Stimulated activated naive CD4-positive, alpha-beta T cell treated with Interleukin-2 at 50 U/mL for 16 hours (primary cell): ENCODE measurements at places on chromosomes 2 and 18.

- no peak for DNase-seq
Measured at GRCh38 chr2:95379371-95379831, 23.1 kb upstream of the FAHD2A start.

DNA sequence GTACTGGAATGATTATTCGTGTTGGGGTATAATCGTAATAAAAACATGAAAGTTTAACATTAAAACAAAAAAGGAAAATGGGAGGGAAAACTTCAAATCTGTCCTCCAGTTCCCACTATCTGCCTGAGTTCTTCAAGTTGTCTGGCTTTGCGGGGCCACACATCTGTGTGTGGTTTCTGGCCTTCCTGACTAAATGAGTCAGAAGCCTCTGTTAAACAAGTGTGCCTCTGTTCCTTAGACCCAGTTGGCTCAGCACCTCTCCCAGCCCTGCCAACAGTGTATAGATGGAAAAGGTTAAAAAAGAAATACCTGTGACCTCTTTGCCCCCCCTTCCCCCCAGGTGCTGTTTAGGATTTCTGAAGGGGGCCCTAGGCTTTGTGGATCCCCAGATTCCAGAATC lies 30.2 kb downstream of the XDH start:
- no peak for DNase-seq

- no peak for DNase-seq
Measured at GRCh38 chr18:36688020-36688965, 140.5 kb downstream of the TPGS2 start.

- no peak for DNase-seq
Measured at GRCh38 chr18:44149706-44150105, 531.0 kb upstream of the SETBP1 start.

DNA sequence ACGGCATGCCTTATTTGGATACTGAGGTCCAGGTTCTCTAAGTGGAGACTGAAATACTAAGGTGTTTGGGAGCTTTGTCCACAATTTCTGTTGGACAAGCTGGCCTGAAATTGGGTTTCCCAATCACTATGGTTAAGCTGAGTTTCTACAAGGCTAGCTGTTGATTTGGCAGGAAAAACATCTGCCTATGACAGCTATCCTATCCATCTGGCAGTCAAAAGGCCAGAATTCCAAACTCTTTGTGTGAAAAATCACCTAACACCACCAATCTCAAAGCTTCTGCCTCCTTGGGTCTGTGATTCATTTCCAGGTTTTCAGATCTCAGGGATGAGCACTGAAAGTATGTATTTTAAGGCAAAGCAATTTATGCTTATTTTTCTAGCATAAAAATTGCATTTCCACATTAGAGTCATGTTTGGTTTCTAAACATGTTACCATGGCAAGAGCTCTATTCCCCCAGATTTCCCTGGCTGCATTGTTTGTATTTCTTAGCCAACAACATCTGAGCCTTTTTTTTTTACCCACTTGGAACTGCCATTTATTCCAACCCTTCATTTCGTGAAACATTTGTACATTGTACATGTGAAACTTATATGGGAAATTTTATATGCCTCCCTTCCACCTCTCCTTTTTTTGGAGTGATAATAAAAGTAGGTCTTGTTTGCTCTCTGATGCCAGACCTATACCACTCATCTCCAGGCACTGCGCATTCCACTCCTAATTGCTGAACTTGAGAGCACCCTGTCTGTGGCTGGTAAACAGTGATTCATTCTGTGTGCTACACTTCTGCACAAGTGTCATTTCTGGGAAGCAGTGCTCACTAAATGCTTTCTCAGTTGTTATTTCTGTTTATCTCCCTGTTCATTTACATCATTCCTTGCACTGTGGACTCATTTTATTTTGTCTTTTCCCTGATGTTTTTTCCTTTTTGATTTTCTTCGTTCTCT lies 15.9 kb upstream of the CCDC85A start:
- no peak for DNase-seq

- DNase-seq: no peak
Measured at GRCh38 chr2:179692610-179693009, 168.8 kb downstream of the ZNF385B start.

DNA sequence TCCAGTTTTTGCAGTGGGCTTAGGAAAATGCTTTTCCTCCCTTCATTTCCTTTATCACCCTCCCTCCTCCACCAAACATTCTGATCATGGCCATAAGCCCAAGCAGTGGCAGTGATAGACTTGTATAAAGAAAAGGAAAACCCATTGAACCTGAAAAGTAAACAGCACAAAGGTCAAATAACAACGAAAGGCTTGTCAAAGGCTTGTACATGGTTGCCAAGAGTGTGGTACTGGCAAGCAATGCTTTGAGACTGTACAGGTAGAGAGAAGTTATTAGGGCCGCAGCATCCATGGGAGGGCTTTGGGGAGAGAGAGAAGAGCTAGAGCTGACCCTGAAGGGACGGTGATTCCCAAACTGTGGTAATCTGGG lies 2.1 kb upstream of the VWA3B start:
- no peak for DNase-seq

DNA sequence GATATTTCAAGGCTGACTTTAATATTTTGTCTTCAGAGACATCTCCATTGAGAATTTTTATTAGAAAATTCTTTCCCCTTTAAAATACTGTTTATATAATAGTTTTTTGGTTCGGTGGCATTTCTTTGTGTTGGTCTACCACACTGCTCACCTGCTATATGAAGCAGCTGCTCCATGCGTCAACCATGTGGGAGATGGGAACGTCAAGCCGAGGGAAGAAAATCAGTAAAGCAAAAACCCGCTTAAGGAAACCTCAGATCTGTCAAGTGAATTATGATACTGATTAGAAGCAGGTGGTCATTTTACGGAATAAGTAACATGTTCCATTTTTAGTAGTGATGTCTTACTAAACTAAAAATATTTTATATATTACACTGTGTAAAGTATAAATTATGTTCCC lies 5.6 kb upstream of the TMEM17 start:
- DNase-seq: no peak

DNA sequence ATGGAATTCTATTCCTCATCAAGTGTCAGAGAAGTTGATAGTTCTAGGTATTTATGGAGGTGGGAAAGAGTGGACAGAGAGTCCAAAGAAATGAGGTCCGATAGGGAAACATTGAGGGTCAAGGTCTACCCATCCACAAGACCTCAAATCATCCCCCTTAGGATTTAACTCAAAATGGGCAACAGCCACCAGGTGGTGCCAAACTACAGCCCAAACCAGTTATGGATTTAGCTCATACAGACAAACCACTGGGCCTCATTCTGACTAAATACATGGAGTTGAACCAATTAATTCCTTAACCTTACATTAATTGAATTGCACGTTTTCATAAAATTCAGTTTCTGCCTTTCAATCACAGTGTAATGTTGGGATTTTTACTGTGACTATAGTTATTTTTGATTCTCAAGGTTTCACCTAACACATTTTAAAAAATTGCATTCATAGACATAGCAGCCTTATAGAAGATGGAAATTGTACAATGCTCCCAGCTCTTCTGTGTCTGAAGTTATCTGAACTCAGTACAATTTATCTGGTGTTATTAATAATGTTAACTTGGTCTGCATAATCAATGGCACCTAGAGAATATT lies 98.2 kb upstream of the HNMT start:
- peak; percentile 10 for DNase-seq

- DNase-seq: no peak
Measured at GRCh38 chr2:2683606-2684224, 352.6 kb upstream of the MYT1L start.

DNA sequence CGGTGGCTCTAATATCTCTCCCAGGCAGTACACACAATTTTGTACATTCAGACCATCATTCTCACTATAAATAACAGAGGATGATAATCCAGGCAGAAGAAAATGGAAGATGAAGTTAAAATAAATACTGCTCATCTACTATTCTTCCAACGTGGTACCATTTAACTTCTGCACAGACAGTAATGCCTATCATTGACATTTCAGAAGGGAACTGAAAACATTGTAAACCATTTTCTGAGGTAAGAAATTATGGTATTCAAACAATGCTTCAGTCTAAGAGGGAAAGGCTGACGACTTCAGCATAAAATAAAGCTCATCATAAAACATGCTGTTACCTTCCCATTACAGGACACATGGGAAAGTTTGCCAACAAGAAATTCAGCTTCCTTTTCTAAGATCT lies 814.4 kb downstream of the NR4A2 start:
- no peak for DNase-seq

DNA sequence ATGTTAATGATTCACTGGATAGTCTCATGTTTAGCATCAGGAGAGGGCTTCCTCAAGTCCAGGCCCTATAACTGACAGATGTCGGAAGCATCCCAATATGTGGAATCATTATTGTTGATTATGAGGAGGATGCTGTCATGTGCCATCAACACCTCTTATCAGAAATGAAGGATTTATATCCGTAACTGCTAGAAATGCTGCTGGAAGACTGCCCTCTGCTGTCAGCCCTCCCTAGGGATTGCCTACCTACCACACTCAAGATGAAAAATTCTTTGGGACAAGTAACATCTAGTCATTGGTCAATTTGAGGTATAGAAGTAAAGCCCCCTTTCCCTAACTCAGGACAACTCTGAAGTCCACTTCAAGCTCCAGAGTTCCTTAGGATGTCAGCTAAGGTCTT lies 1166.5 kb upstream of the NXPH2 start:
- DNase-seq: no peak

GRCh38 chr2:85861180-85861579 lies 27.6 kb downstream of the ST3GAL5 start:
- no peak for DNase-seq

GRCh38 chr2:23326330-23326729 lies 58.6 kb upstream of the KLHL29 start:
- DNase-seq: no peak

DNA sequence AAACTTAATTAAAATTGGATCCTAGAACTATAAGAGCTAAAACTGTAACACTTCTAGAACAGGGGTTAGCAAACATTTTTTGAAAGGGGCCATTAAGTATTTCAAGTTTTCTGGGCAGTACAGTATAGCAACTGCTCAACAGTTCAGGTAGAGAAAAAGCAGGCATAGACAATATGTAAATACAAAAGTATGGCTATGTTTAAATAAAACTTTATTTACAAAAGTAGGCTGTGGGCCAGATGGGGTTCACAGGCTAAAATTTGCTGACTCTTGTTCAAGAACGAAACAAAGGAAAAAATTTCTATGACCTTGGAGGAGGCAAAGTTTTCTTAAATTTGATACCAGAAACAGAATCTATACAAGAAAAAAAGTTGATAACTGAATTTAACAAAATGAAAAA lies 114.5 kb downstream of the MEMO1 start:
- no peak for DNase-seq

DNA sequence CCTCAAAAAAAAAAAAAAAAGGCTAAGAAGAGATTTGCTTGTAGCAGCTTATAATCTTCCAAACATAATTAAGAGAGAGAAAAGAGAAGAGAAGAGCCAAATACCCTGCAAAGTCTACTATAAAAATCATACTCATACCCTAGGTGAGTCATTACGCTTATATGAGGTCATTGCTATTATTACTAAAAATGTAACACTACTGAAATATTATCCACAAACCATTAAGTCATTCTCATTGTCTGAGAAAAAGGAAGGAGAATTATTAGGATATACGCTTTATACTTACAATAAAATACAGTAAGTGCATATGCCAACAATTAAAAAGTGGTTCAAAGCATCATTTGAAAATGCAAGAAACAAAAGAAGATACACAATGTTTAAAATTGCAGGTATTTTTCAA lies 66.5 kb downstream of the COLEC12 start:
- no peak for DNase-seq

DNA sequence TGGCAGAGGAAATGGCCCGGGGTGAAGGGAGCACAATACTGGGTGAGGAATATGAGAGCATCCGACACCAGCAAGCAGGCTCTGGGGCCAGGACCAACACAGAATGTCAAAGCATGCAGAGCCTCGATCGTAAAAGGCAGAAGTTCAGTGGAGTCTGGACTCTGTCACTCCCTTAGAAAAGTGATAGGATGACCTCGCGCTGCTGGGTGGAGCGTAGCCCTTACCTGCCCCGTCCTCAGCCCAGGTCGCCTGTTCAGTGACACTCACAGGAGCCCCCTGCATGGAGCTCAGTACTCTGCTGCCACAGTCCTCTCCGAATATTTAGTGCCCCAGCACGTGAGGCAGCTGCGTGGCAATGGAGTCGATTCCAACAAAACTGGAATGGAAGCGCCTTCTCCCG lies 236.7 kb upstream of the MYT1L start:
- no peak for DNase-seq

DNA sequence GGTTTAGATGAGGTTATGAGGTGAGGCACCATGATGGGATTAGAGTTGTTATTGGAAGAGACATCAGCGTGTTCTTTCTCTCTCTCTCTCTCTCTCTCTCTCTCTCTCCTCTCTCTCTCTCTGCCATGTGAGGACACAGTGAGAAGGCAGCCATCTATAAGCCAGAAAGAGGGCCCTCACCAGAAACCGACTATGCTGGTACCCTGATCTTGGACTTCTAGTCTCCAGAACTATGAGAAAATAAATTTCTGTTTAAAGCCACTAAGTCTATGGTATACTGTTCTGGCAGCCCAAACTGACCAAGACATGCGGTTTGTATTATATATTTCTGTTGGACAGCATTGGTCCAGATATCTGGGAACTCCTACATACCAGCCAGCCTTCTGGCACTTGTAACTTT lies 3.5 kb upstream of the LIPG start:
- DNase-seq: no peak

GRCh38 chr2:221124532-221125240 lies 447.4 kb downstream of the EPHA4 start:
- no peak for DNase-seq

DNA sequence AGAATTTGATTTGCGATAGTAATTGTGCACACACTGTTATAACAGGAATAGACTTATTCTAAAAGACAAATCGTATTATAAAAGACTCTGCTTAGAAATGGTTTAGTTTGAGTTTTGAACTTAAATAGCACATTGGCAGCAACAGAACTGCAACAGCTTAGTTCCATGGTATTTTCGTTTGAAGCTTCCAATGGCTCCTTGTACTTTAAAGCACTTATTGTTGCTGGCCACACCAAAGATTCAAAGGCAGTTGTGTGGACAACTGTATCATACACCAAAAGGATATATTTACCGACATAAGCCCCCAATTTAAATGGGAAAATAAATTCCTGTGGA lies 627 bp downstream of the WIPF1 start:
- no peak for DNase-seq

- no peak for DNase-seq
Measured at GRCh38 chr18:9066358-9066757, 36.1 kb upstream of the NDUFV2 start.

DNA sequence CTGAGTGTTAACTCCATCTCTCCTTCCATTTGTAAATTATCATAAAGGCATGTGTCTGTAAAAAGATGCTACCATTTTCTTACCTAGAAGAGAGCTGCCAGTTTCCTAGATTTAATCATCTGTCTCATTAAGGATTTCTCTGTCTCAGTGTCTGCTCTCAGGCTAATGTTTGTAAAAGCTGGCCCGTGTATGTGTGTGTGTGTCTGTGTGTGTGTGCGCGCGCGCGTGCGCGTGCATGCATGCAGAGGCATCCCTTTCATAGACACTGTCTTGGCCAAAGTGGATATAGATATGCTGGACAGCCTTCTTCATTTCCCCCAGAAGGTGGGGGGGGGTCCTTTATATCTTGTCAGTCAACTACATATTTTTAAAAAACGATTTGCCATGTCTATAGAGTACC lies 18.9 kb downstream of the MGAT5 start:
- no peak for DNase-seq
